ENCODE measurements at places on chromosomes 12 and 14.

- DNase-seq = no peak
Observed at GRCh38 chr12:104292872-104293794, 10.4 kb upstream of the EID3 start.

DNA sequence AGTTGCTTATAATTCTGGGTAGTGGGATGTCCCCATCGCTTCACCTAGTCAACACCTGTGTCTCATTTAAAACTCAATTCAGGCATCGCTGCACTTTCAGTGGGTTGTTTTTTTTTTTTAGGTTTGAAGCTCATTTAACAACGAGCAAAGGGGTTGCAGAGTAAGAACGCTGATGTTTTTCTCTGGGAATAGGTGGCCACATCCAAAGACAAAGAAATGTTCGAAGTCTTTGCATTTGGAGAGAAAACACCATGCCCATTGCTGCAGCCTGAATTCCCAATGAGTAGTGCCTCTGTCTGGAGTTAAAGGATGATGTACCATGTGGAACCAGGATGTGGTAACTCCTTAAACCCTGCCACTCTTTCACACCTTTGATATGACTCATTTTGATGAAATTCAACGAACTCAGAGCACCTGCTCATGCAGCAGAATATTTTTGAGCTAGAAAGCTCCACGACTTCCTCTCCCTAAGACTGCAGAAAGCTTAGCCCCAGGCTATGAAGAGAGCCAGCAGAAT, 35.1 kb upstream of the BATF start:
- DNase-seq = peak; percentile 41

DNA sequence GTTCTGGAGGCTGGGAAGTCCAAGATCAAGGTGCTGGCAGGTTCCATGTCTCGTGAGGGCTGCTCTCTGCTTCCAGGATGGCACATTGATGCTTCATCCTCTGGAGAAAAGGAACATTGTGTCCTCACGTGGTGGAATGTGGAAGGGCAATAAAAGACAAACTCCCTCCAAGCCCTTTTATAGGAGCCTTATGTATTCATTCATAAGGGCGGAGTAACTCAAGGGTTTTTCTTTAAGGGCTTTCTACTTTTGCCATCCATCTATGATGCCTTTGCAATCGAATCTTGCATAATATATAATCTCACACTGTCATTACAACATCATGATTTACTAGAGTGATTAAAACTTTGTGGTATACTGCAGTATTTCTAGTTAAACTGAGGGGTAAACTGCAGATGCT, 132.7 kb upstream of the DDHD1 start:
- DNase-seq = no peak

GRCh38 chr14:67618617-67619063, 1.1 kb upstream of the ARG2 start:
- peak; percentile 6 for DNase-seq

DNA sequence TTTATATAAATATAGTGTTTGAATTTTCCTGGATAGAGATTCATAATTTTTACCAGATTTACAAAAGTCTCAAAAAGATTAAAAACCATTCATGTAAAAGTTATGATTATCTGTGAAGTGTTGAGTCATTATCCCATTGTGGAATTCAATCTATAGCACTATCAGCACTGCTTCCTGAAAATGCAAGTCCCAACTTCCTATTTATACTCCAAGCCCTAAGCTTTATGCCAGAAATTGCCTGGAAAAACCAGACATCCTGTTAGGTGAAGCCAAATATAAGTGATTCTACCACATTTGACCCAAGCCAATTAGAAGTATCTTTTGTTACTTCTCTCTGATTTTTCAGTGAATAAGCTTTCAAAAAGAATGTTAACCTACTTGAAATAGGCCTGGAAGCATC, 129.1 kb downstream of the GPR135 start:
- no peak for DNase-seq

DNA sequence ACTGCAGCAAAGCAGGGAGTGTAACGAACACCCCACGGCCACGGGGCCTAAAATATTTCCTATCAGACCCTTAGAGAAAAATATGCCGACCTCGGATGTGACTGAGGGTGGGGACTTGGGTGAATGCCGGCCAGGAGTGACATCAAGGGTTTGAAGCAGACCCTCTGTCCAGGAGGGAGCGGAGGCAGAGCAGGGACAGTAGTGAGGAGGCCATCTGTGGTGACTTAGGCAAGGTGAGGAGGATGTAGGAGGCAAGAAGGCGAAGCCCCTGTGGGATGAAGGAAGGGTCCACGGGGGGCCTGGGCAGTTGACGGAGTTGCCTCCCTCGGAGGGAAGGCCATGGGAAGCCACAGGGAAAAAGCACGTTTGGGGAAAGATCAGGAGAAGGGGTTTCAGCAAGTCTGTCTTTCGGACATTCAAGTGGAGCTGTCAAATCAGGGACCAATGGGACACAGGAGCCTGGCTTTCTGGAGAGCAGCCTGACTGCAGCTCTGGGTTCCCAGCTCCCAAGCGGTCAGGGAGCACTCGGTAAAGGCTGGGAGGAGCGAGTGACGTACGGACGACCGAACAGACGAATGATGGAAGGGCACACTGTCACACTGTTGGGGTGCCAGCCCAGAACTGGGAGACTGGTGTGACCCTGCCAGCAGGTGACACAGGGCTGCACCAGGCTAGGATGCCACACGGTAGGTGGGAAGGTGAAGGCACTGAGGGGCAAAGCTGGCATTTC, 74.3 kb downstream of the MOK start:
- DNase-seq = no peak

DNA sequence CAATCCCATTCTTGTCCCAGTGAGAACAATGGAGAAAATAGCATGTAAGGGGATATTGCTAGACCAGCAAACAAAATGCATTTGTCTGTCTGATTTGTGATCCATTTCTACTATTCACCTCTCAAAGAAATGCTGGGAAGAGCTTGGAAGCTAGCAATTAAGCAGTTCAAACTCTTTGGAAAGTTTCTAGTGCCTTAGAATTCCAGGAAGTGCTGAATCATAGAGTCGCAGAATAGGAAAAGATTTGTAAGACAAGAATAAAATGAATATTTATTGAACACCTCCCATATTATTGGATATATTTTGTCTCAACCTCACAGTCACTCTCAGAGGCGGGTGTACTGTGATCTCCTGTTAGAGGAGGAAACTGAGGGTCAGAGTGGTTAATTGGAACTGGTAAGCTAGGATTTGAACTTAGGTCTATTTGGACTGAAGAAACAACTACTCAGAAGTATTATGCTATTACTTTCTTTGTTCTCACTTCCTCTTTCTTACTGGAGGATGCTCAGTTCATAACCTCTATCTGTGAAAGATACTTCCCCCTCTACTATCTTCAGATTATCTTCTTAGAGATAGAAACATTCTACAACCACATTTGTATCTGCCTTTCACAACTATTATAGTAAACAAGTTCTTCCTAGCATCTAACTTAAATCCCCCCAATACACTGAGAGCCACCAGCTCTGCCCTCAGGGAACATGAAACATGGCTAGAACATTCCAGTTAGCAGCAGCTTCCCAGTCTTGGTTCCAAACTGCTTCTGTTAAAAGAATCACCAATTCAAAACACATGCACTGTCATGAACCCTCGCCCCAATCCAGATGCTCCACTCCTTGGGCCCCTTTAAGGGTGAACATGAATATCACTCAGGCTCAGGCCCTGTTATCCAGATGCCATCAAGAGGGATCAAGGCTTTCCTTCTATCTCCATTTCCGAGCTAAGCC, 64.2 kb downstream of the DRAM1 start:
- no peak for DNase-seq

DNA sequence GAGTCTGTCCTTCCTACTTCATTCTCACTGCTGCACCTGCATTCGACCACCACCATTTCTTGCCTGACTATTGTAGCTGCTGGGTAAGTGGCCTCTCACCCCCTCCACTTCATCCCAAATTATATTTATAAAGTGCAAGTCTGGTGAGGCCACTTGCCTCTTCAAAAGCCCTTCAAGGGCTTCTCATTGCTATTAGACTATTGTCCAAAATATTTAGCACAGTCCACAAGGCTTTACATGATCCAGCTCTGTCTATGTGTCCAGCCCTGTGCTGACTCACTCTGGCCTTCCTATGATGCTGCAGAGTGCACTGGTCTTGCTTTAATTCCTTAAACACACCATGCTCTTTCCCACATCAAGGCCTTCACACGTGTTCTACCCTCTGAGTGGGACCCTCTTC, 46.0 kb downstream of the PAH start:
- DNase-seq = no peak

GRCh38 chr12:49323524-49324097, 556 bp downstream of the TROAP start:
- DNase-seq = no peak

GRCh38 chr14:59069163-59069854, 119.2 kb upstream of the DAAM1 start:
- no peak for DNase-seq

DNA sequence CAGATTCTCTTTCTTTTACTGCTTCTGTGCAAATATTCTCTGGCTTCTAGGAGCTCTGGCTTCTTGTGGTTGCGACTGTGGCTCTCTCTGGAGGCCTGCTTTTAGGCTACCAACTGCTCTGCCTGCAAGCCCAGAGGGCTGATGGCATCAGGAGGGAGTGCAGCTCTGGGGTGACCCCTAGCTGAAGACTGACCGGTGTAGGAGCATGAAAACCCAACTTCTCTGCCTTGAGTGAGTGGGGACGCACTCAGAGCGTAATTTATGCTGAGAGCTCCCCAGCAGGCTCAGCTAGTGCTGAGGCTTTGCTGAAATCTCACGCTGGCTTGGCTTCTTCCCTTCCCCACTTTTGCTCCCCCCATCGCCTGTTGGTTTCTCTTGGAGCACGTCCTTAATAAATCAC, 29.9 kb upstream of the RBM19 start:
- DNase-seq = no peak

- no peak for DNase-seq
Observed at GRCh38 chr12:13119826-13120225, 16.4 kb upstream of the GSG1 start.

DNA sequence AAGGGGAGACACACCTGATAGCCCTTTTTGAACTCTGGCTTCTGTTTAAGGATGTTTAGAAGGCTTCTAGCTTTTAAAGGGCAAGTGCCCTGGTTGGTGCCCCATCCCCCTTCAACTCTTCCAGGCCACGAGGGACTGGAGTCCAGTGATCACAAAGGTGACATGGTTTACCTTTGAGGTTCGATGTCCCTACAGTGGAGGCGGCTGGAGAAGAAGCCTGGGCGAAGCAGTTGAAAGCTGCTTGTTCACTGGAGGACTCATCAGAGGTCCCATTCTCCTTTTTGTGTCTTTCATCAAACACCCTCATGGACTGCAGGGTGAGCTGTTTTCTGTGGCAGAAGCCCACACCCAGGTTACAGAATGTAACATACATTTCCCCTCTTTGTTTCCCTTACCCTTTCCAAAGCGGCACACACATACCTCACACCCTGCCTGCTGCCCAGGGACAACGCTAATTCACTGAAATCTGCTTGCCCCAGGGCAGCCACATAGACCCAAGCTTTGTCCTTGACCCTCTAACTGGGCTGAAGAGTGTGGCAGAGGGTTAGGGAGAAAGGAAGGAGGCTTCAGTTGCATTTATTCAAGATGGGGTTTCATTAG, 7.7 kb downstream of the TBX3 start:
- DNase-seq = no peak

DNA sequence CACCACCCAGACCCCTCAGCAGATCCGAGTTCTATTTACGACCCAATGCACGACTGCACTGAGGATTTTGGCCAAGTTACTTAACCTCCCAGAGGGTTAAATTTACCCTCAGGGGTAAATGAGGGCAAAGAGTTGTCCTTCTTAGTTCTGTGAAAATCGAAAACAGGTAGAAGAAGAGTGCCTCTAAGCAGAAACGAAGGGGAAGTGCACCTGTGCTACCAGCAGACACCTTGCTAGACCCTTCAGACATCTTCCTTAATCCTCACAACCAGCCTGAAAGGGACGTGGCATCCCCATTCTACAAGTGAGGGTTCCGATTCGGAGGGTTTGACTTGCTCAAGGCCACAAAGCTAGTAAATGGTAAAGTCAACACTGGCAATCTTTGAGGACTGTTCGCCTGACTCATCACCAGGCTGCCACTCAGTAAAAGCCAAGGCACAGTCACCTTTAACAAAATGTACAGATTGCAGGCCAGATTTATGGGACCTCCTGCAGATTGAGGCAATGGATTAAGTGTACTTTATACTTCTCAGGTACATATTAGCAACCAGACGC, 1.6 kb downstream of the GSG1 start:
- DNase-seq = no peak

GRCh38 chr12:104553421-104553820, 96.7 kb downstream of the CHST11 start:
- no peak for DNase-seq

GRCh38 chr12:19778172-19778571, 338.9 kb downstream of the AEBP2 start:
- no peak for DNase-seq

GRCh38 chr14:67987606-67988005, 168.0 kb downstream of the RAD51B start:
- DNase-seq = no peak

- no peak for DNase-seq
Observed at GRCh38 chr12:24038211-24038997, 88.9 kb upstream of the SOX5 start.

GRCh38 chr14:80387563-80387981, 176.3 kb upstream of the DIO2 start:
- DNase-seq = no peak

- no peak for DNase-seq
Observed at GRCh38 chr12:82672811-82673495, 13.8 kb upstream of the TMTC2 start.

DNA sequence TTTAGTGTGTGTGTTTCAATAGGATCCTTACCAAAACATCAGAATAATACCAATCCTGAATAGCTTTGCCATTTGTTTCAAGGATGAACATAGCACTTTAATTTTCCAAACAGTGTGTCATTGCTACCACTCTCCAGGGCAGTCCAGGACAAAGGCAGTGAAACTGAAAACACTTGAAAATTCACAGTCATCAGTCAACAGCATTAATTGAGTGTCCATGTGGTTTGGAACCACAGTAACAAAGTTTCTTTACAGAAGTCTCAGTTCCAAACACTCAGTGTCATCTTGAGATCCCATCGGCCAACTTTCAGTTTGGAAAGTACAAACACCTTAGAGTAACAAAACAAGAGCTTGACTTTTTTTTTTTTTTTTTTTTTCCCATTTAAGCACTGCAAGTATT, 228.4 kb upstream of the SOX5 start:
- DNase-seq = no peak

DNA sequence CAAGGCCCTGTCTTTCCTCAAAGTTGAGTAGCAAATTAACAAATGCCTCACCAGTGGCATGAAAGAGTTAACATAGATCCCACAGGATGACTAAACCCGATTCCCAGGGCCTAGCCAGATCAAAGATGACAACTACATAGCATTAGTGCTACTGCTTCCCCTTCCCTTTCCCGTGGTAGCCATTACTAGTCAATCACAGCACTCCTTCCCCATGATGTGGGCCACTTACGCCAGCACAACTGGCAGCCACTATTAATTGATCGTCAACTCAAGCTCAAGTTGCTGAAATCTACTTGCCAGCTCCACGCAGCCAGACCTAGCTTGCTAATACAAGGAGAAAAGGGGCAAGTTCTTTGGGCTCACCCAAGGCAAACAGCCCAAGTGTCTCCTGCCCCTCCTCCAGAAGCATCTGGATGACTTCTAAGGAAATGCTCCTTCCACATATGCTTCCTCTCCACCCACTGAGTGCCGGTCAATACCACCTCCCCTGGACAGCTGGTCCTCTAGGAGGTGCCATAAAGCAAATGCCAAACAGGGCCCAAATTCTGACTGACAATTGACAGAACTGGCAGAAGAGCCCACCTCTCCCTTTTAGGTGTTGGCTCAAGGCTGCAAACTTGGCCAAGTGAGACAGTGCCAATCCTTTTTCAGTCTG, 72.6 kb downstream of the NUAK1 start:
- DNase-seq = no peak

- DNase-seq = no peak
Observed at GRCh38 chr14:36647417-36647823, 14.2 kb upstream of the PAX9 start.

Measured in HL-60 (cell line).